ENCODE measurements at places on chromosomes 1 and 21.

DNA sequence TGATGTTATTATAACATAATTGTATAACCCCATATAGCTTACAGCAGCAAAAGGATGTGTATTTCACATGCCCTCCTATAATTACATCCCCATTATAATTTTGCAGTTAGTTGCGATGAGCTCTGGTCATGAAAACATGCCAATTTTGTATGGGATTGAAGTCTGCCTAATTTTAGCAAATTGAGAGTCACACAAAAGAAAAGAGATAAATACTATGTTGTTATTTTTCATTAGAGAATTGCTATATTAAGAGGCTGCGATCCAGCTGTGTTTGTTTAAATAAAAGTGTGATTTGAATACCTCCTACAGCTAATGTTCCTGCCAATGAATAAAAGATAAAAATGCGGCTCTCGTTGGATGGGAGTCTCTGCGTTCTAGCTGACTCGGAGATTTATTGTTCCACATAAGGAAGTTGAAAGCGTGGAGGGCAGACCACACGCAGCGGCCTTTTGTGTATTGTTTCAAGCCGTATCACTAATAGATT lies 461.0 kb upstream of the NFIA start:
- DNase-seq = no peak

DNA sequence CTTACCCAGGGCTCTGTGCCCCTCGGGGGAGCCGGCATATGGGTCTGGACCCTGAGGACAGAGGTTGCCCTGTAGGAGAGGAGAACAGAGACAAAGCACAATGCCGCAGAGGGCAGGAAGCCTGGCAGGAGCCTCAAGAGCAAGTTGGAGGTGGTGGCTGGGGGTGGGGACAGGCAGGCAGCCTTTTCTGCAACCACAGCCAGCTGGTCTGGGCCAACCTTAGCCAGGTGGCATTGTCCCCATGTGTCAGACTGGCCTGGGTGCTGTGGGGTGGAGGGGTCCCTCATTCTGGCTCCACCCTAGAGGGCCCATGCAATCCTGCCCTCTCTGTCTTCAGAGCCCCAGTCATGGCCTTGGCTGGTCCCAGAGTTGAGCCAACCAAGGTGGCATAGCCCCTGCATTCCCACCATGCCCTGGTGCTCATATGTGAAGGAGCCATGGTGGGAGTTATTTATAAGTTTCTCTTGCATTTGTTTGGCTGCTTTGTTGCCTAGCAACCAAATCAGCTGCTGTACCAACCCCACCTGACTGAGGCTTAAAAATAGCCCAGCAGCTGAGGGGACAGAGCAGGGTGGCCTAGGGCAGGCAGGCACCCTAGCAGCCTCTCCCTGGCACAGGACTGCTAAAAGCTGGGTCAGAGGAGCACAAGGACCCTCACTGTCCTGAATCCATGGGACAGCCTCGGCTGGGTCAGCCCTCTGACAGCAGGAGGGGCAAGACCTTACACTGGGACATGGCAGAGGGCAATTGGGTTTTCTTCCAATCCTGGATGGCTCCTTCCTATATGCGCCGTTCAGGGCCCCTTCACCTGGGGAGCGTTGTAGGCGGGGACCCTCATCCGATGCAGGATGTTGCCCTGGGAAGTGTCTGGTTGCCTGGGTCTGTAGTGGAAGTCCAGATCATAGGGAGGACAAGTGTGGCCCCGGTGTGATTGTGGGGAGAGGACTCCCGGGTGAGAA lies 19.5 kb downstream of the MAP7D1 start:
- no peak for DNase-seq

DNA sequence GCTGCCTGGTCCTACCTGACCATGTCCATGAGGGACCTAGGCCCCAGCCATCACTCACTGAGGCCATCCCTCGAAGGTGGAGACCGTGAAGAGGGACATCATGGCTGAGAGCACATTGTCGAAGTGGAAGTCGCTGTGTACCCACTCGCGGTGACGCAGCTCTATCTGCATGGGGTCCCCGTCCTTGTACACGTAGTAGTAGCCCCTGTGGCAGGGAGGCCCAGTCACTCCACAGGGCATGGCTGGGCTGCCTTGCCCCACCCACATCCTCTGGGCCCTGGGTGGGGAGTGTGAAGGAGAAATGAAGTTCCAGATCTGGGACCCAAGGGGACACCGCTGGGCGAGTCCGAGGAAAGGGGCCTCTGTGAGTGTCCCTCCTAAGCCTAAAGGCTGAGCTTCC lies 38.4 kb upstream of the KIF21B start:
- no peak for DNase-seq

DNA sequence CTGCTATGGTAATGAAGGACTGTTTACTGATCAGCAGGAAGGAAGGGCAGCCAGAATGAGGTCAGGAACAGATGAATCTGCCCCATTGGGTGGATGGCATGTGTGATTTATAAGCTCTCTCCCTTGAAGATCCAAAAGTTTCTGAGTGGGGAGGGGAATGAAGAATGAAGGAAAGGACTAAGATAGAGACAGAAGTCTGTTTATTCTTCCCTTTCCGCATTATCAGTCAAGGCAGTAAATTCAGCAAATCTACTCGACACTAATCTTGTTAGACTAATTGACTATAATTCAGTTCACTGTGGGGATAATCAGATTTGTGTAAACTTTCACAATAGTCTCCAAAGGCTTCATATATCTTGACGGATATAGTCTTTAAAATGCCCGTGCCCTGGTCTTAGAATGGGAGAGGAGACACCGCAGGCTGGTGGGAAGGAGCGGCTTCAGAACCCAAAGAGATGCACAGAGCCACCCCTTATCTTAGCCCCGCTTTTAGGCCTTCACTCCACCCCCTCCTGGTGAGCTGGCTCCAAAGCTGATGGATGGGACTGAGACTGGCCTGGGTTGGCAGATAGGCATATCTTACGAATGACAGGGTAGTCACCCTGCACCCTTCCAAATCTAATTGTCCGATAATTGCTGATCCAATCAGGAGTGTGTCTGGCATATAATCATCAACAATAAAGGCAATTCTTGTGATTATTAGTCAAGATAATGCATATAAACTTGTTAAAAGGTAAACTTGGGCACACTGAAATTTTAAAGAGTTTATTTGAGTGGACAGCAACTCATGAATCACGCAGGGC lies 76.0 kb upstream of the PPM1J start:
- no peak for DNase-seq

DNA sequence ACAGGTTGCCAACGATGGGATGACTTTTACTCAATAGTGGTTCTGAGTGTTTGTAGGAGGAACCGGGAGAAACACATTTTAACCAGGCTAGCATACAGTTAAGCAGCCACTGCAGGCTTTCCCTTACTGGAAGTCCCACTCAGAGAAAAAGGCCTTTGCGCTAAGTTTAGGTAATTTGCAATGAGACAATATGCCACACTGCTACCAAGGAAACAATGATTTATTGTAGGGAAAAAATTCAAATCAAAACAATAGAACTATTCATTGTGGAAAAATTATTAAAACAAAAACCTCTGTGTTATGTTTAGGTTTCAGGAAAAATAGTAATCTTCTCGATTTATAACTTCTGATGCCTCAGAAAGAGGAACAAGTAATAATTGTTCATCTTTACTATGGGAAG lies 51.4 kb upstream of the CR2 start:
- no peak for DNase-seq

DNA sequence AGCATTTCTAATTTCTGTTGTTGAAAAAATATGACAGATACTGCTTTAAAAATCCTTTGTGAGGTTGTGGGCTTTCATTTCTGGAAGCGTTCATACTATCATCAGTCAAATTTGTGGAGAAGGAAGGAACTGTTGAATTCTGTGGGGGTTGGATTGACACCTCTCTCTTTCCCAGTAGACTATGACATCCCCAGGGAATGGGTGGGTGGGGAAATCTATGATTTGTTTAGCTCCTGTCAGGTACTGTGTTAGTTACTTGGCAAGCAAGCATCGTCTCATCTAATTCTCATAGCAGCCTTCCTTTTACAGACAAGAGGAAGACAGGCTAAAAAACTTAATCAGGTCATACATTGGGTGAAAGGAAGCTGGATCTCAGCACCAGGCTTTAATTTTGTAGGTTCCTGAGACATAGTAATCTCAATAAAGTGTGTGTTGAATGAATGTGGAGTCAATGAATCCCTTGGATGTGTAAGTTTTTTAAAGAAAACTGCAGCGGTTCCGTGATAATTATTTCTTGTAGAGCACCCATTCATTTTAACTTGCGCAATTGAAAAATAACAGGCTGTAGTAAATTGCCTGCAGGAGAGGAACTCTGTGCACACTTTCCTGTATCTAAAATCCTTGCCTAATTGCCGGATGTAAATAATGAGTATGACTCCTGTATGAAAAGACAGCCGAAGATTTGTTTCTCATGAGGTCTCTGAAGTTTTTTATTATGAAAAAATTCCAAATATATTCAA lies 60.6 kb downstream of the MYOM3 start:
- no peak for DNase-seq

DNA sequence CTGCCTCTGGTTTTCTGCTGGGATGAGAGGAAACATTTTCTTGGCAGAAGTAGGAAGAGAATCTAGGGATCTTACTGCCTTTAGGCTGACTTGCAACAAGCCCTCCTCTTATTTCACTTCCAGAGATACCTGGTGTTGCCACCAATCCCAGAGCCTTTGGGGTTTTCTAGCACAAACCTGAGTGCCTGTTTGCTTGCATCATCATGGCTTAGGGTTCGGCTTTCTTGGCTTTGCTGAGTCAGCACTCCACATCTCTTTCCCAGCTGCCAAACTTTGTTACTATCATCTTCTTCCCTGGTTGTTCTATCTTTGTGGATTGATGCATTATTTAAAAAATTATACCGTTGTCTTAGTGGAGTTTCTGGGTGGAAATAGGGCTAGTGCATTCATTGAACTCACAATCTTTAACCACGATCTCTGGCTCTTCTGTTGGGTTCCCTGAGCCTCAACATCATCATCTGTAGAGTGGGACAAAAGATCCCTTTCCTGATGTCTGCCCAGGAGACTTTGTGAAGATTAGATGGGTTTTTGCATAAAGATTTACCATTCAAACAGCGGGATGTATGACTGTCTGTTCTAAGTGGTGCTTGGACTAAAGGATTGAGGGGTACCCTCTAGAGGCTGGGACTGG lies 76.6 kb upstream of the SELENON start:
- no peak for DNase-seq

- DNase-seq = no peak
Measured at GRCh38 chr1:164380893-164381292, 178.1 kb upstream of the PBX1 start.

DNA sequence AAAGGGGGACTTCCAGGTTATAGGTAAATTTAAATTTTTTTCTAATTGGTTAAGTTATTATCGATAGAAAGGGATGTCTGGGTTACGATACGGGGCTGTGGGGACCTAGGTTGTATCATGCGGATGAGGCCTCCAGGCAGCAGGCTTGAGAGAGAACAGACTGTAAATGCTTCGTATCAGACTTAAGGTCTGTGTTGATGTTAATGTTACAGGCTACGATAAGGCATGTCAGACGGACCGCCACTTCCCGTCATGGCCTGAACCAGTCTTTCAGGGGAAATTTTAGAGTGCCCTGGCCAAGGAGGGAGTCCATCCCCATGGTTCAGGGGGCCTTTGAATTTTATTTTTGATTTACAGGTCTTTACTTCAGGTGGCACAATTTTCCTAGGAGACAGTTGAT lies 16.7 kb downstream of the ABCG1 start:
- no peak for DNase-seq

DNA sequence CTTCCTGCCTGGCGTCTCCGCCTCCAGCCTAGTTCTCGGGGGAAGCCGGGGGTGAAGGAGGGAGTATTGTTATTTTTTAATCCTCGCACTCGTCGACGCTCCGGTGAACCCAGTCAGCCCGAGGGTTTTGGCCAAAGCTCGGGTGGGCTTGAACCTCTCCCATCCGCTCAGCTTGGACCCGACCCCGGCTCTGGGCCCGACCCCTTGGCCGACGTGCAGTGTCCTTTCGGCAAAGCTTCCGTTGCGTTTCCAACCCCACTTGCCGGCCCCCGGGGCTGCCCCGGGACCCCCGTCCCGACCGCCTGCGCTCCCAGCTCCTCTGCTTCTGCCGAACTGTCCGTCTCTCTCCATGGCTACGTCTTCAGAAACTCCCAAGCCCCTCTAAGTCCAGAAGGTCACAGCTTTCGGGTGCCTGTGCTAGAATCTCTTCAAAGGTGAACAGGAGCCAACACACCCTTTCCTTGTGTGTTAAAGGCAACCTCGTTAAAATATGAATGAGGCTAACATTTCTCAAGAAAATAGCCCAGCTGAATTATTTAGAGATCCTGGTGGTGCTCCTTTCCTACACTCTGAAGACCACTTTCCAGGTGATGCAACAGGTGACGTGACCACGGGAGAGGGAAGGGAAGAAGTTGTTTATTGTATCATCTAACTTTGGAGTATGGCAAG lies 647 bp downstream of the DESI2 start:
- peak; percentile 25 for DNase-seq

DNA sequence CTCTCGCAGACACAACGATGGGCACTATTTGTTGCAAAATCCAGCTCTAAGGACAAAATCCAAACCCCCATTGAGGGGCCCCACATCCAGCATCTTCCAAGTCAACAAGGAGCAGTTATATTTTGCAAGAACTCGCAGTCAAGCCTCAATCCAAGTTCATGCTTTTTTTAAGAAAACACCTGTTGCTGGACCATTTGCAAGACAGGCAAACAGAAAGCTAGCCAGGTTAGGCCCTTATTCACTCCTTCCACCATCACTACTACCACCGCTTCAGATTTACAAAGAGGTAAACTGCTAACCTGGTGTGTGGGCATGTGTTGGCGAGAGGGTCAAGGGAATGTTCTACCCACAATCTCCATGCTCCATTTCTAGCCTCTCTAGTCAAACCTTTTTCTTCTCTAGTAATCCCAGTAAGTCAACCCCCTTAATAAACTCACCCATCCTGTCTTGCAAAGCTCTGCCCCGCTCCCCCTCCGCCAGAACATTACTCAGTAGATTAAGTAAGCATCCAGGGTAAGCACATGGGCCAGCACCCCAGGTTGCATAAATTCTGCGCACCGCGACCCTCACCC lies 703 bp downstream of the ERI3 start:
- DNase-seq = no peak

DNA sequence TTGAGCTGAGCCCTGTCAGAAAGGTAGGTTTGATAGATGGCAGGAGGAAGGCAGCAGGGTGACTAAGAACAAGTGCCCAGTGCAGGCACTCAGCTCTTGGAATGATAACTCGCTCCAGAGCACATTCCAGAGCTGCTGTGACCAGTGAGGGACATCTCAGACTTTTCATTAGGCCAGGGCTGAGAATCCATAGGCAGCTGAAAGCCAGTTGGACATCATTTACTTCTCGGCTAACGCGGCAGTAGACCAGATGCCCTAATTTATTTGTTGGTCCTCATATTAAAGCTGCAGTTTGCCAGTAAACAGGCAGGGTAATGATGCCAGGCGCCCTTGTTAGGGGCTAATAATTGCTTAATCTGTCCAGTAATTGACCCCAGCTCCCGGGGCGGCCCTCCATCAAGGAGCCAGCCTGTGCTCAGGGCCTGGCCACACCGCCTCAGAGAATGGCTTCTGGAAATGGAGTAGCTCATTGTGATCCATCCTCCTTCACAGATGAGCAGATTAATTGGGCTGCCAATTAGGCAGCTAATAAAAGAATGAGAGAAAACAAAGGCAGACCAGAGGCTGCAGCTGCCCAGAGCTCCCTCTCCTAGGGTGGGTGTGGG lies 122.0 kb downstream of the BEND5 start:
- no peak for DNase-seq

Data from stimulated activated effector memory CD8-positive, alpha-beta T cell treated with anti-CD3 and anti-CD28 coated beads, Interleukin-12 subunit alpha, Interleukin-12 subunit beta, amount 100 ng/mL, for 72 hours (primary cell).